ENCODE measurements at places on chromosomes 6 and 20.

DNA sequence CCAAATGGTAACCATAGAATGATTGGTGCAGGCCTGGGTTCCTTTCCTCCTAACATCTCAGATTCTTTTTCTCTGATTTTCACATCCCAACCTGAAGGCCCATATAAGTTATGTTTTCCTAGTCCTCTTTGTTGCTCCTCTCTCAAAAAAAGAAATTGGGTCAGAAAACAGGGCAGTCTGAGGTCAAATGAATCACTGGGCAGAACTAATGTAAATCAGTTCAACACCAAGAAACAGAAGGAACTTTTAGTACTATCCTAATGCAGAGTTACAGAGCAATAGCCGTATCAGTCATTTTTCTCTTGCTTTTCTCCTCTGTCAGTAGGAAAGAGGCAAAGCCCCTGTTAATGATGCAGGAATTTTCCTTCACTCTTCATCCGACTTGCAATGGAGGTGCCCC, 11.0 kb upstream of the TPD52L1 start:
- DNase-seq = no peak

DNA sequence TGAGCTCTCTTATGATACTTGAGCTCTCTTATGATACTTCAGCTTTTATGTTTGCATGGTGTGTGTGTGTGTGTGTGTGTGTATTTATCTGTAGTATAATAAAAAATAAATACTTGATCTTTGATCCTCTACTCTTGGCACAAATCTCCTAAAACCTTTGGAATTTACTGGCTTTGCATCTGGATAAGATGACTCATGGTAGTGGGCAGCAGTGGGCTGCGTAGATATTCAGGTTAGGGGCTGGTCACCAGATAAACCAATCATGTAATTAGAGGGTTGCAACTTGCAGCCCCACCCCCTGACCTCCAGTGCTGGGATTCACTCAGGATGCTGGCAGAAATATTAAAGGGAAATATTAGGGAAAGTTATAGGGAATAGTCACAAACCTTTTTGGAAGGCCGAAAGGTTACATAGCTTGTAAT, 151.9 kb upstream of the COL21A1 start:
- no peak for DNase-seq

- no peak for DNase-seq
Measured at GRCh38 chr6:13425270-13425873, 62.0 kb downstream of the GFOD1 start.

- no peak for DNase-seq
Measured at GRCh38 chr6:5249451-5250122, 11.2 kb downstream of the LYRM4 start.

GRCh38 chr6:30211306-30211705, 1.9 kb downstream of the TRIM26 start:
- no peak for DNase-seq

DNA sequence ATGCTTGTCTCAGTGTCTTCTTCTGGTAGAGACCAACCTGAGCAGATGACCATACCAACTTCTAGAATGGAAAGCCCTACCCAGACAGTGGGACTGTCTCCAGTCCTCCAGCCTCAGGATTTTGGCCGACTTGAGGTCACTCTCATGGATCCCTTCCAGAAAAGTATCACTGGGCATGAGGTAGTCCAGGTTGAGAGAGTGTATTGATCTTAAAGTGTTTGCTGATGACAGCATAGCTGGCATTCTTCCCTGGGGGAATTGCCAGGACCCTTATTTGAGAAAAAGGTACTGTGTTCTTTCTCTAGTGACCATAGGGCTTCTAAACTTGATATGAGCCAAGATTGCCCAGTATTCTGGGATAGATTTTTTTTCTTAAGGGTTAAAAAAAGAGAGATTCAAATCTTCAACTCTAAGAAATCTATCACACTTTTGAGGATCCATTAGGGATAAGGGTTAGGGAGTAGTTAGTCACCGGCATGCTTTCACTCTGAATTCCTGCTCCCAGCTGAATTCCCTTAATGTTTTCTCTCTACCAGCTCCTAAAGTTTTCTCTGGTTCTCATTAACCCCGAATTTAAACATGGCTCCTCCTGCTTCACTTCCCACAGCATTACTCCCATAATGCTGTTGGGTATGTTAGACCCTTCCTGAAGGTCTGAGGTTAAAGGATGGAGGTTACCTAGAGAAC, 73.6 kb upstream of the FLRT3 start:
- DNase-seq = no peak
